ENCODE measurements at places on chromosomes 11 and 22.
A peak's percentile ranks its signal among the peaks of the same experiment; 100 is the strongest.

DNA sequence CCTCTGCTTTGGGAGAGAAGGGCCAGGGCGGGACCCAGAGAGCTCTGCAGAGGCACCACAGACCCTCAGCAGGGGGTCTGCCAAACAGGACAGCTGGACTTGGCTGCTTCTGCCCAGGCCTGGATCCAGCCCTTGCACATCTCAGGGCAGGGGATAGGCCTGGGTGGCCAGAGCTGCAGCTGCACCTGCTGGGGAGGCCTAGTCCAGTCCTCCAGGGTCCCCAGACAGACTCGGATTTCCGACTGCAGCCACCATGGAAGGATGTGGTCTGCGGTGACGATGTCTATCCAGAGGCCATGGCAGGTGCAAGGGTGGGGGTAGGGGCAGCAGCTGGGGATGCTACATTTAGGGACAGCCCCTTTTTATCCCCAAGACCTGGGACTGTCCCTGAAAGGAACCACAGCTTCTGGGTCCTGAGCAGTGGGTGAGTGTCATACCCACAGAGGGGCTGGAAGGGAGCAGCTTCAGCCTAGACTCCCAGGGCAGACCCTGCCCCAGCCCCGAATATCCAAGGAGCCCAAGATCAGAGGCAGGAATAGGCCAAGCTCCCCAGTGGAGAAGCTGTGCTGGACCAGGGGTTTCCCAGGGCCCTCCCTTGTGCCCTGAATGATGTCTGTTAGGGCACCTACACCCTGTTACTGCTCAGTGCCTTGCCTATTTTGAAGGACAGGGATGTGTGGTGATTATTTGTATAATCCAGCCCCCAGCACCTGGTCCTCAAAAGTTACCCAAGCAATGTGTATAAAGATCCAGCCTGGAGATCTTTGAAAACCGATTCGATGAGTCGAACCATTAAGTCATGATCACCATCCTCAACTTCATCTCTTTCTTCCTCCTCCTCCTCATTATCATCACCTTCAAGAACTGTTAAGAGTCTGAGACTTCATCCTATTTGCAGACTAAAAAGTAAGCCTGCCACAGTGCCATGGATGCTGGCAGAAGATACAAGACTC lies 2.5 kb upstream of the IGLL5 start:
- no peak for DNase-seq

DNA sequence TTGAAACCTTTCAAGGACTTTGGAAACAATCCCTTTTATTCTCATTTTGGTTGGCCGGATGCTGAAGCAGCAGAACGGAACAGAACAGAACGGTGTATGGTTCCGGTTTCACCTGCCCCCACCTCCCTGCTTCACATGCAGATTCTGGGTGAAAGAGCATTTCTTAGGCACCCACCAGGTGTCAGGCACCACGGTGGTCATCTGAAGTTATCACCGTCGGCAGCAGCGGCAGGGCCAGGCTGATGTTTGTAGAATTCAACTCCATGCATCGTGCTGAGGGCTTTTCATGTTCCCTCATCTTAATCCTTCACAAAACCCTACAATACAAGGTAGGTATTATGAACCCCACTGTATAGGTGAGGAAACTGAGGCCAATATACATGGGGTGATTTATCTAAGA lies 13.6 kb upstream of the PHF21B start:
- no peak for DNase-seq

- no peak for DNase-seq
Observed at GRCh38 chr11:47264521-47264920, 5.4 kb upstream of the MADD start.

DNA sequence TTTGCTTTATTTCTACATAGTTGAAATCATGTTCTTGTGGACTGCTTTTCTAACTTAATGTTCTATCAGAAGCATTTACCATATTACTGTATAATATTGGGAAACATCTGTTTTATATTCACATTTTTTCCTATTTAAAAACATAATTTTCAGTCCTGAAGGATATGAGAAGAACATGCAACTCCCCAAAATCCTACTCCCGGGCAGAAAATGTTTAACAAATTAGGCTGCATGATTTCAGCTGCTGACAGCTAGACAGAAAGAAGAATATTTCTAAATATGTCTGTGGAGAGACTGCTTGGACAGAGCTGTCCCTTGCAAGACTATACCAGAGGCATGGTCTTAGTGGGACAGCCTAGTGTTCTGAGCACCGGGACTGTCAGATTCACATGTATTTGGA lies 15.7 kb upstream of the AMPD3 start:
- no peak for DNase-seq

DNA sequence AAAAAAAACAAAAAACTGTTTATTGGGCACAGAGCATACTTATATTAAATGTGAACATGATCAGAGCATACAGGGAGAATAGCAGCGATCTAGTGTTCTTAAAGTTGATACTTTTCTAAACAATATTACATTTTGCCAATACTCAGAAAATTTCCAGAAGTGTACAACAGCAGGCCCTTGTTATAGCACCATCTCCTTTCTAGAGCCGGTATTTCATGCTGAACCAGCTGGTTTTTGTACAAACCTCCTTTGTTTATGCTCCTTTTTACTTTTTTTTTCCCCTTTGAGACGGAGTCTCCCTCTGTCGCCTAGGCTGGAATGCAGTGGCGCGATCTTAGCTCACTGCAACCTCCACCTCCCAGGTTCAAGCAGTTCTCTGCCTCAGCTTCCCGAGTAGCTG lies 90.7 kb downstream of the PPP6R3 start:
- DNase-seq, result no peak

DNA sequence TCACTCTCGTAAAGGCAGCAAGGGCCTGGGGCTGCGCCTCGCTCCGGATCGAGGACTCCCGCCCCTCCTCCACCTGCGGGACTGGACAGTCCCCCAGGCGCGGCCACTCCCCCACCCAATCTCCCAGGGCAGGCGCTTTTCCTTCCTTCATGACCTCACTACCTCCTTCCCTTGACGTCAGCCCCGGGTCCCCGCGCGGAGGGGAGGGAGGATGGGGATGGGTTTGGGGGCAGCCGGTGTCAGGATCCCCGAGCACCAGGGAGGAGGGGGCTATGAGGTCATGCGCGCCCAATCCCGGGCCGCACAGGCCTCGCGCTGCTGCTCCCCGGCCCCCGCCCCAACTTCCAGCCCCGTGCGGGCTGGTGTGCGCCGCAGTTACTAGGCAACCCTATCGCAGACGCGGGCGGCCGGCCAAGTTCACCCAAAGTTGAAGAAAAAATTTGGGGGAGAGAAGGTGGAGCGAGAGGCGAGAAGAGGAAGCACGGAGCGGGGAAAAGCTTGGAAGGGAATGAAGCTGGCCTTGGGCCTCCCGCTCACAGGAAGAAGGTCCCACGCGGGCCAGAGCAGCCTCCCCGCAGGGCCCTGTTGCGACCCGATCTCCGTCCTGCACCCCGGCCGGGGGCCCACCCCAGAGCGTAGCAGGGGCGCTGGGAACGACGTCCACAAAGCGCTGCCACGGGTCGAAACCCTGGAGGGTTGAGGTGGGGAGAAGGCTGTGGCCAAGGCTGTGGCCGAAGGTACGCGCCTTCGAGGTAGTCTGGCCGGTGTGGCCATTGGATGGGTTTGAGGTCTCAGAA lies 8.3 kb downstream of the WT1 start:
- no peak for DNase-seq

- no peak for DNase-seq
Observed at GRCh38 chr11:92225568-92226330, 1.1 kb downstream of the FAT3 start.

GRCh38 chr11:33700502-33701271 lies at the start of gene C11orf91:
TSS of gene C11orf91 (minus strand) at chr11:33700826. CDS start at chr11:33700740, 86 bp downstream.
- DNase-seq, result peak; percentile 96

DNA sequence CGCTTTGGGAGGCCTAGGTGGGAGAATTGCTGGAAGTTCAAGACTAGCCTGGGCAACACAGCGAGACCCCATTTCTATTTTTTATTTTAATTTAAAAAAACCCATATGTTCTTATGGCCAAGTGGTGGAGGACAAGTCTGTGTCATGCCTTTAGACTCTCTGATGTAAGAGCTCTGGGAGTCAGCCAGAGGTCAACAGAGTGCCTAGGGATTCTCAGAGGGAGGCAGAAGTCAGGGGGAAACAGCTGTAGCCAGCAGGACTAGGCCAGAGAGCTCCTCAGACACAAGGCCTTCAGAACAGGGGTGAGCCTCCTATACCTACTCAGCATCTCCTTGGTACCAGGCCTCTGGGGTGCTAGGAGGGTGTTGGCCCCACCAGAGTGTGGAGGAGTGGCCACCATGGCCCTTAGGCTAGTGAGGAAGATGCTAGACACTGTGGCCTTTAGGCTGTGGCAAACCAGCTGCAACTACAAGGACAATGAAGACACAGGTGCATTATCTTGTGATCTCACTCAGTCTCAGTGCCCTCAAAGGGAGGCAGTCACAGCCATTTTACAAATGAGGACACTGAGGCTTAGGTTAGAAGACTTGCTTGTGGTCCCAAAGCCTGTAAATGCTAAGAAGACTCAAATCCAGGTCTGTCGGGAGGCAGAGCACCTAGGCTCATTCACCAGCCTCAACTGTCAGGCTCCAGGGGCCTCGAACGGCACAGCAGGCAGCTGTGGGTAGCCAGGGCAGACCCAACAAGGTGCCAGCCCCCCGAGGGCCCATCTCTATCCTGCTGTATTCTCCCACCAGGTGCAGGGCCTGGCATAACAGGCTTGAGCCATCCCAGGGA lies 5.0 kb downstream of the ZP1 start:
- peak; percentile 43 for DNase-seq

- DNase-seq, result no peak
Observed at GRCh38 chr11:638631-639331, 1.7 kb downstream of the DRD4 start.

DNA sequence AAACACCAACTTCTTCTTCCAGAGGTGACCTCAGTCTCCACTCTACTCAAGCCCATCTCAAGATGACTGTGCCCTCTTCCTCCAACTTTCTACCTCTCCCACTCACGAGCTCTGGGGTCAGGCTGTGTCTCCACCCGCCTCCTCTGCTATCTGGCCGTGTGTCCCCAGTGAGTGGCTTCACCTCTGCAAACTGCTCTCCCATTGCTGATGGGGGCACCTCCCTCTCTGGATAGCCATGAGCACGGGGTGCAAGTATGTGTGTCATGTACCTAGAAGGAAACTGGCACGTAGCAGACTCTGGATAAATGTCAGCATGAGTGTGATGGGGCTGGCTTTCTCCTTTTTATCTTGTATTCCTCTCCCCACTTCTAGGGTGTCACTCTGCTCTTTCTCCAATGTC lies 18.3 kb upstream of the RAC2 start:
- no peak for DNase-seq

DNA sequence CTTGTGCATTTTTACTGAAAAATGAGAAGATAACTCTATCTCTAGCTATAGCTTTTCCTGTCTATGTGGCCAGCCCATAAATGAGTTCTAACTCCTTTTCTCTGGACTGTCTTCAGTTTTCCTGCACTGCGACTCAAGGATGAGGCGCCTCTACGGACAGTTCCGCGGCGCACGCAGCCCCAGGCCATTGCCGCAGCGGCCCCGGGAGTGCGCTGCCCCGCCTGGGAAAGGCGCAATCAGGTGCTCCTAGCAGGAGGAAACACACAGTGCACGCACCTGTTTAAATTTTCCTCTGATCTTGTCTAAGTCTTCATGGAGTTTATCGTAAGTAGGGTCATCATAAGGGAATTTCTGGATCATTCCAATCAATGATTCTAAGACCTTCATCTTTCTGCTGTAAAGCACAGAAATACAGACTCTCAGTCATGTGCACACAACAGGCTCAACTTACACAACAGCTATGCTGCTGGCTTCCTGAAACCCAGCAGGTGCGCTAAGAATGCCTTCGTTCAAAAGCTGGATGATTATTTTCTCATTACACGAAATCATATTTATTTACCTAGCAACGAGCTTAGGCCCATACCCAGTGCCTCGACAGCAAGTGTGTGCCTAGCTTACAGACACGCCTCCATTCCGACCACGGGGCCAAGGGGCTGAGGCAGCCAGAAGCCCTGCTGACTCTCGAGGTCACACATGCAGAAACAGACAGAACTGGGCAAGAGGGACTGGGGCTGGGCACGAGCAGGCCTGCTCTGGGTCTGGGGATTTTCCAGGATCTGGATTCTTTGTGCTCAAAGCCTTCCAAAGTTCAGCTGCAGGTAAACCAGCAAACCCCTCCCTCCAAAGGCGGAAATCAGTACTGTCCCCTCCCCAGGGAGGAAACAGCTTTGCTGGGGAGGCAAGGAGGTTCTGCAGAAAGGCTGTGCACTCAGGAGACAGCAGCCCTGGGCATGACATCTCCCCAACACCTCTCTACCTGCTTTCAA lies 7.2 kb downstream of the LTO1 start:
- DNase-seq, result no peak

DNA sequence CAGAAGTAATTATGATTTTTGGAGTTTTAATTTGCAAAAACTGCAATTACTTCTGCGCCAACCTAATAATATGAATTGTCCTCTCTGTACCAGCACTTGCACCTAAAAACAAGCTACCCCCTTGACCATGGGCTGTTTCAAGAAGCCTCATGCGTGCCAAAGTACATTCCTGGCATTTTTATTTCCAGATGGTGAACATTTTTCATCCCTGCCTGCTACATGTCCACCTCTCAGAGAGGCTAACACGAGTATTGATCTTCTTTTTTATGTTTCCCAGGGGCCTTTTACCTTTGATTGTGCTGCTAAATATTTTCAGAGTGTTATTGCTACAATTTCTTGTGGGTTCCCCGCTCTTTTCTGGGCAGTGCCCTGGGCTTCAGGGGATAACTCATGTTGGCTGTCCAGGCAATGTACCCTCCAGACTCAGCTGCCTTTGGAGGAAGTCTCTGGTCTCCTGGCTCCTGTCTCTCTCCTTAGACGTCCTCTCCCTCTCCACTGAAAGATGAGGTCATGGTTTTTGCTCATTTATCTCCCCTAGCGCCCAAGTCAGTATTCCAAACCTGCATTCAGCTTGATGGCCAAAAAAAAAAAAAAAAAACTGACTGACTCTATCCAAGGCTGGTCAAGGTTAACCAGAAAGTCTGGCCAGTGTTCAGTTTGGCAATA lies 86.2 kb upstream of the ASPHD2 start:
- DNase-seq, result no peak

- no peak for DNase-seq
Observed at GRCh38 chr11:75145196-75145971, 5.5 kb upstream of the SLCO2B1 start.

GRCh38 chr22:40534379-40535188 lies 101.9 kb downstream of the MRTFA start:
- DNase-seq, result no peak

DNA sequence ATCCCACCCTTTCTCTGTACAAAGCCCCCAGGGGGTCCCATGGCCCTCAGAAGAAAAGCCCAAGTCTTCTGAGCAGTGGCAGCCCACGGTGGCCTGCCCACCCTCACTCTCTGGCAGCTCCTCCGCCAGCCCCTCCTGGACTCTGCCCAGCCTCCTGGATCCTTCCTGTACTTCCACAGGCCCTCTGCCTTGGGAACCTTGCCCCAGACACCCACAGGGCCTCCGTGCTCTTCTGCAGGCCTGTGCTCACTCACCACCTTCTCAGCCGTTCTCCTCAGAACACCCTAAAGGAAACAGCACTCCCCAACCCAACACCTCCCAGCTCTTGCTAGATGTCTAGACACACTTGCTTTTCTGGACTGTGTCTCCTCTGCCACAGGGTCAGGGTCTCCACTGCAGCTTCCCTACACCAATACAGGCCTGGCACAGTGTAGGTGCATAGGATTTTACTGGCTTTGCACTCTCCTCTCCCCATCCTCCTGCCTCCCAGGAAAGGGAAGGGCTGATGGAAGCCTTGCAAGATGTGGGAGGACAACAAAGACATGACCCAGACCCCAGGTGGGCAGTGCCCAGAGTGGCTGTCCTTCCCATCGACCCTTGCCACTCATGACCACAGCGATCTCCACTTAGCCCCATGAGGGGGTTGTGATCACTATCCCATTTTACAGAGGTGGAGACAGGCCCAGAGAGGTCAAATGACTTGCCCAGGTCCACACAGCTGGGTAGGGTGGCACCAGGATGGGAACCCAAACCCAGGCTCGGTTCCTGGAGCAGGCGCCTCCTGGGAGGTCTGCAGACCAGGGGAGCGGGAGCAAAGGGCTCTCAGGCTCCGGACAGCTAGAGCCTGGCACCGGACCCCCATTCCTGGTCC lies 2.0 kb downstream of the SCARF2 start:
- DNase-seq, result no peak
